ENCODE measurements at places on chromosomes 7 and 10. TPM values are rescaled to one million over a fixed set of nuclear protein-coding genes. Genes with fewer than 3 reads are reported as not detected.

- DNase-seq: no peak
Measured at GRCh38 chr7:85343484-85343883, 156.6 kb upstream of the SEMA3D start.

DNA sequence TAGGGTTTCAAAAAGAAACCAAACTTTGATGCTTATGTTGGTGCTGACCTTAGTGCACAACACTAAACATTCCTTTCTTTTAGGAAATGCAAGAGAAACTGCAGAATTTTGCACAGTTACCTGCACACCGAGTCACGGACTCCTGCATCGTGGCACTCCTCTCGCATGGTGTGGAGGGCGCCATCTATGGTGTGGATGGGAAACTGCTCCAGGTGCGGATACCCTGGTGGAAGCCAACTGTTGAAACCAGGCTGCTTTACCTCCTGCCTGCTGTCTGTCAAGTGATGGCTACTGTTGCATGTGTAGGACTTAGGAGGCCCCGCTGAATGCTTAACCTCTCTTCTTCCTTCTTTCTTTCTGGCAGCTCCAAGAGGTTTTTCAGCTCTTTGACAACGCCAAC lies 11.7 kb downstream of the CASP2 start:
- DNase-seq: peak; percentile 88

- DNase-seq: no peak
Measured at GRCh38 chr7:47726047-47726726, 144.3 kb upstream of the TNS3 start.

DNA sequence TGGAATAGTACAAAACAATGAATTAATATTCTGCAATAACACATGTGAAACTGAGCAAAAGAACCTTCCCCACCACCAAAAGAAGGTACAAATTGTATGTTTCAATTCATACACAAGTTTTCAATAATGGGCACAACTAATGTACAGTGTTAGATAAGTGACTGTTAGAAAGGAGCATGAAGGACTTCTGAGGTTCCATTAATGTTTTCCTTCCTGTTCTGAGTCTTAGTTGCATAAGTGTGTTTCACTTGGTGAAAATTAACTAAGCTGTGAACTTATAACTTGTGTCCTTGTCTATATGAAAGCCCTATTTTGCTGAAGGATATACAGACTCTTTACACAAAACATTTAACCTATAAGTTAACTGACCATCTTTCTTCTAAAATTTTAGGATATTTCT lies 8.2 kb downstream of the GSAP start:
- no peak for DNase-seq

GRCh38 chr10:49222170-49222569 lies 34.0 kb upstream of the TMEM273 start:
- no peak for DNase-seq

Gene MORN4
- 18.5 TPM for total RNA-seq

Gene CHAT
- total RNA-seq: not detected

Data from endodermal cell (in vitro differentiated cells).